NCI-H226 (cell line): ENCODE measurements at places on chromosomes 1 and 21.

DNA sequence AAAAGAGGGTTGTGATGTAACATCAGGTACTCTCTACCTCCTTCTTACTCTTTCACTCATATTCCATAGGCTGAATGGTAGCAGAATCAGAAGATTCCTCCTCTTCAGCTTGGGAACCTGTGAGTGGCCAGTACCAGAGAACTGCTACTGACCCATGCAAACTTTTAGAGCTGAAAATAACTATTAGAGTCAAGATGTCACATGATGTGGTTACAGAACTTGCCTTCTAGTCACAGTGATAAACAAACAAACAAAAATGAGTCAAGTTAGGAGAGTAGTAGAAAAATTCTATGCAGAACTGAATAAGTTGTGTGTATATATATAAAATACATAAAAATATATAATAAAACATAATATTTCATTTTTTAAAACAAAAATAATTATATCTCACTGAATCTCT is 47.6 kb upstream of the RGS1 start:
- no peak for DNase-seq

GRCh38 chr1:110375490-110375889 is 15.3 kb downstream of the SLC16A4 start:
- no peak for DNase-seq

GRCh38 chr1:181514298-181515290 is 31.3 kb downstream of the CACNA1E start:
- DNase-seq, result no peak

DNA sequence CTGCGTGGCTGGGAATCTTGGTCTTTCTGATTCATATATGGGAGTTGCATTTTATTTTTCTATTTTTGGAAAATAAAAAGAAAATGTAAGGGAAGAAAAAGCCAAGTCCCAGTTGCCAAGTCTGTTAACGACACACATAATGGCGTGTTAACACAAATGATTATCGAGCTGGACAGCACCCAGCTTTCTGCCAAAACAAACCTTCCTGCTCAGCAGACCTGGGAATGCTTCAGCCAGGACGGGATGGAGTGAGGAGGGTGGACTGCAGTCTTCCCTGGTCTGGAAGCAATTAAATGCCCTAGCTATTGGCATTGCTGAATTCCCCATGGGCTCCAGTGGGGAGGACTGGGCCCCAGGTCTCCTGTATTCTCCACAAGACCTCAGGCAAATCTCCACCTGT is 184.2 kb upstream of the USP24 start:
- no peak for DNase-seq

DNA sequence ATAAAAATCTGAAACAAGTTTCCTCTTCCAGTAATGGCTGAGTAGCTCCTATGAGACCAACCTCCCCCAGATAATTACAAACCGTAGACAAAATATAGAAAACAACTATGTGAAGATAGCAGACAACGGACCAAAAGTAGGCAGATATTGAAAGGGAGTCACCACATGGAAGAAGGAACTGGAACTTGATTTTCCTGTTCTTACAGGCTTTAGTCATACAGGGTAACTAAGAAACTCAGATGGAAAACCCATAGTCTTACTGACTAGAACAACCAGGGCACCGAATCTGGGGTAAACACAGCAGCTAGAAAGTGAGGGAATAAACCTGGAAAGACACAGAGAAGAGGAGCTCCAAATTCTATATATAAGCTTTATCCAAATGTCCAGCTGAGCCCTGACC is 26.0 kb downstream of the LMX1A start:
- no peak for DNase-seq

- no peak for DNase-seq
Observed at GRCh38 chr1:230465691-230466090, 39.6 kb upstream of the PGBD5 start.

- DNase-seq, result no peak
Observed at GRCh38 chr1:64498325-64498724, 28.4 kb downstream of the CACHD1 start.

GRCh38 chr1:92791487-92792066 is 6.7 kb upstream of the EVI5 start:
- DNase-seq, result no peak
